ENCODE measurements at places on chromosomes 2 and 18.

GRCh38 chr18:79853303-79853992 lies 55.7 kb downstream of the KCNG2 start:
- no peak for DNase-seq

GRCh38 chr2:216348756-216349308 lies 23.5 kb downstream of the MARCHF4 start:
- DNase-seq, result no peak

GRCh38 chr2:57876313-57876712 lies 170.3 kb upstream of the VRK2 start:
- no peak for DNase-seq

GRCh38 chr2:40118622-40119021 lies 333.3 kb downstream of the SLC8A1 start:
- no peak for DNase-seq

DNA sequence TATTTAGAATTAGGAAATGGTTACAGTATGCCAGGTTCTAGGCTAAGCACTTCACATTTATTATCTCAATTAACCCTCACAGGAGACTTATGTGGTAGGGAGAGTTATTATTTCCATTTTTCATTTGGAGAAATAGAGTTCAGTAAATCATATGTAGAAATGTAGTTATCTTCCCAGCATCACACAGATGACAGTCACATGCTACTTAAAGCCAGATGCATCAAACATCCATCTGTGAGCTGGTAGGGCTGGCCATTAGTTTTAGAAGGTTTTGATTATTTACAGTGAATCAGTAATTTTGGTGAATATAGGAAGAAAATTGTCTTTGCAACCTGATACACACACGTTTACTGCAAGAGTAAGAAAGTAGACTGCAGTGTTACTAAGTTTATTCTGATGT lies 97.9 kb downstream of the RIT2 start:
- no peak for DNase-seq

- DNase-seq, result no peak
Observed at GRCh38 chr2:6970551-6970950, 53.3 kb downstream of the RNF144A start.

GRCh38 chr2:159939946-159940345 lies 122.5 kb downstream of the PLA2R1 start:
- DNase-seq, result no peak

DNA sequence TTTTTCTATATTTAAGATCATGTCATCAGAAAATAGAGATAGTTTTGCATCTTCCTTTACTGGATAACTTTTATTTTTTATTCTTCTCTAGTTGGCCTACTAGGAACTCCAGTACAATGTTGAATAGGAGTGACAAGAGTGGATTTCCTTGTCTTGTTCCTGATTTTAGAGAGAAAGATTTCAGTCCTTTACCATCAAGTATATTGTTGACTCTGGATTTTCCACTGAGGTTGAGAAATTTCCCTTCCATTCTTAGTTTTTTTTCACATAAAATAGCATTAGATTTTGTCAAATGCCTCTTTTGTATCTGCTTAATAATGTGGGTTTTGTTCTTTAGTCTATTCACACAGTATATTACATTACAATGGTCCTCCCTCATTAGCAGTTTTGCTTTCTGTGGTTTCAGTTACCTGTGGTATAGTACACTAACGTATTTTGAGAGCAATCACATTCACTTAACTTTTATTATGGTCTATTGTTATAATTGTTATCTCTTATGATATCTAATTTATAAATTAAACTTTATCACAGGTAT lies 105.5 kb downstream of the THADA start:
- DNase-seq, result no peak

- DNase-seq, result peak; percentile 89
Observed at GRCh38 chr2:230885463-230886130, 20.9 kb downstream of the ITM2C start.

- no peak for DNase-seq
Observed at GRCh38 chr2:217467331-217467730, 535.5 kb downstream of the TNS1 start.

DNA sequence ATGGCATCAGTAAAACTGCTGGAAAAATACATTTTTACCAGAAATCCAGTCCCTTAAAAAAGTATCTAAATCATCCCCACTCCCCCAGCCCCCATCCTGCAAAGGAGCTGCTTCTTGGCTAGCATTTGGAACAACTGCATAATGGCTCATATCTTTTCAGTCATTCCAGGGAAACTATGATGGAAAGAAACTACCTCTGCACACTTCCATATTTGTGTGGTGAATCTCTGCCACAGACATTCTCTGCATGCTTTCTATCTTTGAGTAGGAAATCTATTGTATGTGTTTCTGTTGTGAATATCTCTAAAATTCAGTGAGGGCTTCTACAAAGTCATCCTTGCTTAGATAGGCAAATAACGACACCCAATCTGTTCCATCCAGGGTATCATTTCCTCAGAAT lies 632.3 kb downstream of the LRP1B start:
- DNase-seq, result no peak

DNA sequence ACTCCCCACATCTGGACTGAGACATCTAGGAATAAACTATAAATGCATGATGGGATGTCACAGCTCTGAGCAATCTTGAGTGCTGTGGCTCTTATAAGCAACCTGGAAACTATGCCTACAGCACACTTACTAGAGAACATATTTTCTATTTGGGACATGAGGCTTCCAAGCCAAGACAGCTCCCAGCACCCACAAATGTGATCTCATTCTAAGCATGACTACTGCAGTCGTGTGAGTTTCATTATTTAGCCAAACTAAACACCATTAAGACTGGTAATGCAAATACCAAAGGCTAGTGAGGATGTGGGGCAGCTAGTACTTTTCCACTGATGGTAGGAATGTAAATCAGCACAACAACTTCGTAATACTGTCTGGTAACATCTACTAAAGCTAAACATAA lies 72.5 kb downstream of the RTTN start:
- no peak for DNase-seq

GRCh38 chr2:40488101-40488601 lies 36.3 kb upstream of the SLC8A1 start:
- no peak for DNase-seq

- DNase-seq, result no peak
Observed at GRCh38 chr2:209382775-209383174, 41.1 kb upstream of the MAP2 start.

GRCh38 chr2:127175041-127175721 lies 44.9 kb downstream of the CYP27C1 start:
- DNase-seq, result no peak

DNA sequence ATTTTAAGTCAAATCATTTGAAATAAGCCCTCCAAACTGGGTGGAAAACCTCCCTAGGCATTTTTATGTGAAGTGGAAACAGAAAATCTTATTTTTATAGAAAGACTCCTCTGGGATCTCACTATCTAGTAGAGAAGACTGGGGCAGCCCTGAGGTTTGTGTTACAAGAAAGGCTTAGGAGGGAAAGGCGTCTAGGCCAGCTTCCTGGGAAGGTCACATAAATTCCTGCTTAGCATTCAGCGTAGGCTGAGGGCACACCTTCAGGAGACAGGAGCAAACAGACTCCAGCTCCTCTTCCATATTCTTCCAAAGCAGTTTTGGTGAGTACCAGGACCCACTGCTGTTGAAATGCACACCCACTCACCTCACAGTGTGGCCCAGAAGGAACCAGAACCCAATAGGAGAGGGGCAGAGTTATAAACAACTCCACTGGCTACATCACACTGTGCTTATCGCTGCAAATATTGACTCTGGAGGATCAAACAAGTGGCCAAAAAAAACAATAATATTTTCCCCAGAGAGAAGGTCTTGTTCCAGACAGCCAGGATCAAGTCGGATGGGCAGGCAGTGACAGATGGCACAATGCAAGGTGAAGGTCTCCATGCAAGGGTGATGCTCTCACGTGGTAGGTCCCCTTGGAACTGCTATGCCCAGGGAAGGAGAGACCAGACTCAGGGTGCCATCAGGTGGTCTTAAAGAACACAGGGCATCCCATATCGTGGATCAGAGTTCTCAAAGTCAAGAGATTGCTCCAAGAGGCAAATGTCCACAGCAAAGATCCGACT lies 17.7 kb upstream of the IGFBP2 start:
- DNase-seq, result no peak

DNA sequence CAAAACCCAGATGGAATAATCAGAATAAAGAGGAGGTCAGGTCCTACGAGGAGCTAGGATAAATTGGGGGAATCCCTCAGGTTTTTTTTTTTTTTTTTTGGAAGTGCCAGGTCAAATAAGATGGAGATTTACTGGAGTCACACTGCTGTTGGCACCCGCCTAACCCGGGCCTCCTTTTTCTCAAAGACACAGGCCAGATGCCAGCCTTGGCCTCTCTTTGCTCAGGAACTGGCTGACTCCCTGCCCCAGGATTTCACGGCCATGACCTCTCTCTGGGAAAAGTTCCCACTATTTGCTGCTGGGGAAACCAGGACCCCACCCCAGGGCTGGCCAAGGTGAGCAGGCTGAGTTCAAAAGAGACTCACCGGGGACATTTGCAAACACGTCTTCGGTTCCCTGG lies 2.5 kb downstream of the CD8A start:
- no peak for DNase-seq

DNA sequence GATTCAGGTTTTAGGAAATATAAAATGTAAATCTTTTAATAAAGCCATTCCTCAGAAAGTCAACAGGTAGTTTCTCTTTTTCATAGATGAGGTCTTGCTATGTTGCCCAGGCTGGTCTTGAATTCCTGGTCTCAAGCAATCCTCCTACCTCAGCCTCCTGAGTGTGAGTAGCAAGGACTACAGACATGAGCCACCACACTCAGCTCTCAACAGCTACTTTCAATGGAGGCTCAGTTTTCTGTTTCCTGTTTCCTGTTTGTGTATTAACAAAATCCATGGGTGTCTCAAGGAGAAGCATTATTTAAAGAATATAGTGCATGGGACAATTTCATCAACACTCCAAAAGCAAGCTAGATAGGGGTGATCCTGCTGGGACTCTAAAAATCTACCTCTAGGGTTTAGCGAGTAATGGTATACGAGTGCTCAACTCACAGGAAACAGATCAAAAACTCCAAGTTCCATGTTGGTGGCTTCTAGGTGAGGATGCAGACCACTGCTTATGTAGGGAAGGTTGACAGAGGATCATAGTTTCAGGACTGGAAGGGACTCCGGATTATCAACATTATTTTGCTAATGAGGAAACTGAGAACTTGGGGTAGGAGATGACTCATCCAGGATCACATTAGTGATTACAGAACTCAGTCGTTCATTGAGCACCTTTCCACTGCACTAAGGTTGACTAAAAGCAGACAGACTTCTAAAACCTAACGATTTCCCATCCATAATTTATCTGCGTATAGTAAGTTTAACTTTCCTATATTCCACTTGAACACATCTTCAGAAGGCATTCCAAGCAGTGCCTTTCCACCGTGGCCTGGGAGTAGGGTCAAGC lies 61.7 kb upstream of the WIPF1 start:
- no peak for DNase-seq

- DNase-seq, result no peak
Observed at GRCh38 chr2:174590928-174591648, 6.5 kb downstream of the WIPF1 start.

GRCh38 chr2:3475771-3476170 lies 43.6 kb downstream of the ADI1 start:
- DNase-seq, result no peak

- no peak for DNase-seq
Observed at GRCh38 chr2:39622860-39623259, 42.9 kb upstream of the TMEM178A start.

- no peak for DNase-seq
Observed at GRCh38 chr18:8812631-8813030, 107.3 kb downstream of the MTCL1 start.

DNA sequence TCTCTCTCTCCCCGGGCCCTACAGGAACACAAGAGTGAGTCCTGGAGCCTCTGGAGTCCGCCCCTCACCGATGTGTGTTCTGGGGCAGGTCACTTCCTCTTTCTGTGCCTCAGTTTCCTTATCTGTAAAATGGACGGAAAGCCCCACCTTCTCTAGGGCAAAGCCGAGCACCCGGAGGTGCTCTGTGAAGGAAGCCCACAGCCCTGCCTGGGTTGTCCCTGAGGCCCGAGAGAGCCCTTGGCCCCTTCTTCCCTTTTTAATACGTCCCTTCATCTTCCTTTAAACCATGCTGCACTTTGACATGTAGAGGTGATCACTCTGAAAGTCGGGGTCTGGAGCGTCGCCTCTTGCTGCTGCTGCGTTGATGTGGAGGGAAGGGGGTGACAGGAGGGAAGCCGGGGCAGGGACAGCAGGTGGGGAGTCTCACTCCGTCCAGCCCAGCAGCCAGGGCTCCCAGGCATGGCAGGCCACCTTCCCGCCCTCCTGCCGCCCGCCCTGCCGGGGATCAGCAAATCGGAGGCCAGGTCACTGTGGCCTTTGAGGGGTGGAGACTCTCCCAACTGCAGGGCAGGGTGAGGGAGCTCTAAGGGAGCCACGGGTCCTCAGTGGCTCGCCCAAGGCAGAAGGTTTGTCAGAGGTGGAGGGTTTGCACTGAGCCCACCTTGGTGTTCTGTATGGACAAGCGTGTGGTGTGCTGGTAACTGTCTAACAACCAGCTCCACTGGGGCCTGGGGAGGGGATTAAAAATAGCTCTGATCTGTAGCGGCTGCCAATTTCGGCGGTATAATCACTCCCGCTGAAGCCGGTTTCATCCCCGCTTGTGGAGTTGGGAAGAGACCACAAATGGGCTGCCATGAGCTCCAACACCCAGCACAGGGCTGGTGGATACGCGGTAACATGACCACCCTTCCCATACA lies 135.9 kb upstream of the ID2 start:
- DNase-seq, result no peak

DNA sequence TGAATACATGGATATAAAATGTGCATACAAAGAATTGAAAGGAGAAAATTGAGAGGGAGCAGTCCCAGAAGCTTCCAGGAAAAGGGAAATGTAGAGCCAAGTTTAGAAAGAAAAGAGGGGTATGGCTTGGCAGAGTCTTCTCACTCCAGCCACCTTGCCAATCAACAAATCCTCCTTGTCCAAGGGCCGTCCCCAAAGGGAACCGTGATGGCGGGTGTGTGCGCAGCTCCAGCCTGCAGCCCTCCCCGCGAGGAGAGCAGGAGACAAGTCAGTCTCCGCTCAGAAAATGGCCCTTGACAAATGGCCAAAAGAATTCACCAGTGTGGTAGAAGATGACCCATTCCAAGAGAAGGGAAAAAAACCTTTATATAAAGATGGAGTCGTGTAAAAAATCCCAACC lies 448.3 kb upstream of the POU3F3 start:
- no peak for DNase-seq

- no peak for DNase-seq
Observed at GRCh38 chr2:150066490-150066889, 421.0 kb downstream of the RND3 start.

GRCh38 chr18:27581296-27581904 lies 396.3 kb upstream of the CHST9 start:
- no peak for DNase-seq

DNA sequence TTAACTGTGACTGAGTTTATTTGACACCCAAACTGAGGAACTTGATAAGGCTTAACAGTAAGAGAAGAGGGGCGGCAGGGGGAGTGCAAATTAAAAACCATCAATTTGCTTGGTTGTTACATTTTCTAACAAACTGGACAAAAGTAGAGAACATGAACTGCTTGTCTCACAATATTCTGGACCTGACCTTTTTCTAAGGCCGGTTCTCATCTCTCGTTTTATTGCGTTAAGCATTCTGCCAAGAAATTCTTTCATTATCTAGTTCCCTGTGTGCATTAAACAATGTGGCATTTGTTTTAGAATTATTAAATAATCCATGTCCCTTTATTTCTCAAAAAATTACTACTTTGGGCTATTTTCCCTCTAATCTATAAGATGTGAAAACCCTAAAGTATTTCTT lies 565.2 kb upstream of the PKDCC start:
- no peak for DNase-seq
